IPS DF 19.7 (cell line): ENCODE measurements at places on chromosomes 6 and 20.

- DNase-seq, result no peak
These were observed 89.1 kb upstream of the PHACTR3 start for GRCh38 chr20:59515013-59515905.

DNA sequence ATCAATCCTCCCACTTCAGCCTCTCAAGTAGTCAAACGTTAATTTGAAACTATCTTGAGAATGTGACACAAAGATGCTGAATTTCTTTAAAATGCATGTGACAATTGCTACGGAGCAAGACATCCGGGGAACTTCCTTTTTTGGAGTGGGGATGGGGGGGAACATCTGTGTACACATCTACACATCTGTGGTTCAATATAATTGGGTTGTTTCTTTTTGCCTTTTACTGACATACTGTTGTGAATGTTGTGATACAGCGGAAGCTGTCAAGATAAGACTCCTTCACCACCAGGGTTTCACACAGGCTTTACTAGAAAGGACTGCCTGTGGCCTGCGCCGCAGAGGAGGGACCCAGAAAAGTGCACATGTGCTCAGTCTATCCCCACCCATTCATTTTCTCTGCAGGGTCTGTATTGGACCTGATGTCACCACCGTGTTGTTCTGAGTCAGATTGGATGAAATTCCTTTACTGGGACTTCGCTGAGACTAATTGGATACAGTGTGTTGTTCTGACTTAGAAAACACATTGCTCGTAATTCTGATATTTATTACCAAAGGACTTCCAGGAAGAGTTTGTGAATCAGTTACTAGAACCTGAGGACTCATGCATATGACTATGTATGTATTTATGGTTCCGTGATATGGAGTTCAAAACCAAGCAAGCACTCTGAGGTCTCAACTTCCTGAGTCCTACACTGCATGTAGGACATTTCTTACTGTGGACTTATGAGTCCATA is 98.7 kb upstream of the SGK1 start:
- no peak for DNase-seq

DNA sequence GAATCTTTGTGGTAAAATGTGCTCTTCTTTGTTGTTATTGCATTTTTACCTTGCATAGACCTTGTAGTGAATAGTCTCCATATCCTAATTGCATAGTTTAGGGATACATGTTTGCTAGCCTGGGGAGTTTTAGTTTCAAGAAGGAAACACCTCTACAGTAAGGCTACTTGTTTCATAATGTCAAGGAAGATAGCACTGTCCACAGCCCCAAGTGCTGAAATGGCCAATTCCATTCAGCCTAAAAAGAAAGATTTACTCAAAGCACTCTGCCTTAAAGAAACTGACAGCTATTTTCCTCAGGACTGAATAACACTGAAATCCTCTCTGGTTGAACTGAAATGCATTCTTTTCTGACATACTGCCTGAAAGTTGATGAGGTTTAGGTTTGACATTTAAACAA is 2.6 kb downstream of the HCRTR2 start:
- DNase-seq, result no peak

- no peak for DNase-seq
These were observed 54.8 kb downstream of the PLG start for GRCh38 chr6:160756871-160757270.

GRCh38 chr20:48015141-48015910 is 230.0 kb upstream of the SULF2 start:
- no peak for DNase-seq

GRCh38 chr6:69129046-69129445 is 494.0 kb downstream of the ADGRB3 start:
- no peak for DNase-seq

DNA sequence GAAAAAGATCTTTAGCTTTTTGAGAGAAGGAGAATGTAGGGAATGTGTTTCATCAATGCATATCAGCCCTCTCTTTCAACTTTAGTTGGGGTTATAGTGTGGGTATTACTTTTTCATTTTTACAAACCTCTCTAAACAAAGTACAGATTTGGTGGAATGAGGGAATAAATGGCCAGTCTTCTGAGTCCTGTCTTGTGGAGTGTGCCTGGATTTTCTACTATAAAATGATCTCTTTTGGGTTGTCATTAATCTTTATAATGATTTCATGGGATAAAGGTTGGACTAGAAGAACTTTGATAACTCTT is 209.3 kb downstream of the RNF144B start:
- no peak for DNase-seq

DNA sequence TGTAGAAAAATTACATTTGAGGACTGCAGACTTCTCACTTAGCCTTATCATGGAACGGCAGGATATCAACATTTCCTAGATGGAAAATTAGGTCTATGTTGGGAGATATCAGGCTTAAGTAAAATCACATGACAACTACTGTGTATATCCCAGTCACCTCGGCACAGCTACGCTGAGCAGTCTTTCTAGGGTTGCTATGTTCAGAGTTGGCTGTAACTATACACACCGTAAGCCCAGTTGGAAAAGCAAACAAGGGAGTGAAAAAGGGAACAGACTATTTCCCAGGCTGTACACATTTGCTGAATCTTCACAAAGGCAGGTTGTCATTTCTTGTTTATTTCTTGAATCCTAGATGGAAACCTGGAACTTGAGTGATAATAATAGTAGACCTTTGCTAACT is 80.7 kb upstream of the PTPRK start:
- no peak for DNase-seq

DNA sequence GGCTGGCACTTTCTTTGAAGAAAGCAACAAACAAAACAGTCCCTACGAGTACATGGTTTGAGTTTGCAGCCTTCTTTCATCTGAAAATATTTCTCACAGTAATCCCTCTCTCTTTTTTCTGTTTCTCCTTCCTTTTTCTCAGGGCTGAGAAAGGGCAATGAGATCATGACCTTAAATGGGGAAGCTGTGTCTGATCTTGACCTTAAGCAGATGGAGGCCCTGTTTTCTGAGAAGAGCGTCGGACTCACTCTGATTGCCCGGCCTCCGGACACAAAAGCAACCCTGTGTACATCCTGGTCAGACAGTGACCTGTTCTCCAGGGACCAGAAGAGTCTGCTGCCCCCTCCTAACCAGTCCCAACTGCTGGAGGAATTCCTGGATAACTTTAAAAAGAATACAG is 80.7 kb upstream of the CLDN20 start:
- no peak for DNase-seq

- no peak for DNase-seq
These were observed 14.4 kb downstream of the MKKS start for GRCh38 chr20:10419550-10420133.

- DNase-seq, result no peak
These were observed 867 bp downstream of the EBF4 start for GRCh38 chr20:2693286-2694007.

DNA sequence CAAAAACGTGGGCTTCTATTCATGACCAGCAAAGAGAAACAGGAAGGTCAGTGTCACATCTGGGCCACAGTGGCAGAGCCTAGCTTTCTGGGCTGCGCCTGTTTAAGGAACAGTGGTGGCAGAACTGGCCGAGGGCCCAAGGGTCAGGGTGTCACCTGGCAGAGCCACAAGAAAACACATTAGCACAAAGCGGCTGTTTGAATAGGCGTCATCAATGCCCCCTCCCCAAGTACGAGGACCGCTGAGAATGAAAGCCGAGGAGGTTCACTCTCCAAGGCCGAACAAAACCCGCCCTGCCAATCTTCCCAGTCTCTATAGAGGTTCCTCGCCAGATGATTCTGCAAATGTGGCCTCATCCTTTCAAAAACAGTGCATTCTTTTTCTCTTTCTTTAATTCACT is 125.2 kb upstream of the TRAF3IP2 start:
- DNase-seq, result no peak

DNA sequence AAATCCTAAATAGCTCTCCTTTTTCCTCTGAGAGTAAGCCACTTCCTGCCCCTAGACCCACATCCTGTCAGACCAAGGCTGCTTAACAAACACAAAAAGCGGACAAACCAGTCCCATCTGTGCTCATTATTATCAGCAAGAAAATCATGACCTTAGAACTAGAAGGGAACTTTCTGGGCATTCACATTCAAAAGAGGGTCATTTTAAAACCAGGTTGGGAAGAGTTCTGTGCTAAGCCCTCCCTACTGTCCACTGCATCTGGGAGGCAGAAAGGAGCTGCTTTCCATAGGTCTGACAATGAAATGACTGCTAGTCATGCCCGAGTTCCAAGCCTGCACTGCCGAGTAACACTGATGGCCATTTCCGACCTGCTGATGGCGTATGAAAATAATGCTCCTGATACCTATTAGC is 15.4 kb downstream of the EZR start:
- DNase-seq, result no peak

DNA sequence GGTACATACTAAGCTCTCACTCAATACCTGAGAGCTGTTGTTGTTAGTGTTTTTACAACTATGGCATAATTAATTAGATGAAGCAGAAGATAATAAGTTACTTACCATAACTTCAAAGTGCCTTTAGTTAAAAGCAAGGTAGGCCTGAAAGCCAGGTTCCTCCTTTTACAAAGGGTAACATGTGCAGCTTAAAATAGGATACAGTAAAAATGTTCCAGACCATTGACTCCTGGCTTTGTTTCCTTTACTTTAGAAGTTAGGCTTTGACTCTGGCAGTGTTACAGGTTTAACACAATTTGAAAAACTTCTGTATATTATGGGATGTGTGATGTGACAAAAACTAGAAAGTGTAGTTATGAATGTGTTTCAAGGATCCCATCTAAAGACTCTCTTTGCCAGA is 522.5 kb downstream of the EPM2A start:
- DNase-seq, result no peak

DNA sequence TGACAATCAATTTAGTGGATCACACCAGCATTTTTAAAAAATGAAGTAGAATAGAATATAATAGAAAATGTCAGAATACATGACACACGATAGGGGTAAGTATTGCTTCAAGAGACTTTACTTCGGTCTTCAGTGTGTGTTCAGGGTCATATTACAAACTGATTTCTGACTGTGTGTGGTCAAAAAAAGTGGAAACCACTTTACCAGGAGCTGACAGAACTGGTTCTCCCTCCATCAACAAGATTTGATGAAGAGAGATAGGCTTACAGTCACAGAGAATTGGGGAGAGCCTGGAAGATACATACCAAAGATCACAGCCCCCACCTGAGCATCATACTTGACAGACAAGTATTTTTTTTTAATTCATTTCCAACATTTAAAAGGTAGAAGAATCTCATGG is 21.7 kb downstream of the ARMC2 start:
- no peak for DNase-seq

DNA sequence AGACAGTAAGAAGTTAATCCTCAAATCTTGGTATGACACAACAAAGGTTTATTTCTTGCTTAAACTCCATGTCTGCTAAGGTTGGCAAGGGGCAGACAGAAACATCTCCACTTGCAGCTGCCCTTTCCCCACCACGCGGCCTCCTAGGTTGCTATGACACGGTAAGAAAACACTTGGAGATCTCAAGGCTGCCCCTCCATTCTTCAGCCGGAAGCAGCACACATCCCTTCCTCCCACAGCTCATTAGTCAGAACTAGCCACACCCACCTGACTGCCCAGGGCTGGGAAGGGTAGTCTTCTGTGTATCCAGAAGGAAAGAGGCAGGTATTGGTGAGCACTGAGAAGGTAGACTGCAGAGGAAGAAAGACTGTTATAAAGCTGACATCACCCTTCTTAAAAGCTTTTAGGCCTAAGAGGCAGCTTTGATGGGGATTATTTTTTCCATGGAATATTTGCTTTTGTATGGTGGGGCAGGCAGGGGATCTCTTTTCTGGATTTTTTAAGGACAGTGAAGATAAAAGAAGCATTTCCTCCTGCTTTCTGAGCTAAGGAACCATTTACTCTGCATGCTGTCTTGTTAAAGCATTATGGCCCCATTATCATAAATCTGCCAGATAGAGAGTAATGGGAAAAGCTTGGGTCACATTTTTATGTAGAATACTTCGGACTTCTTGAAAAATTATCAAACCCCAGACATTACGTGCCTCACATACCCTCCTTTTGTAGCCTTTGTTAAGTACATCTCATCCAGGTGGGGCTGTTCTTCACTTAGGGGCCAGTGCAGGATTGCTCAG is 41.6 kb downstream of the MRAP2 start:
- peak; percentile 59 for DNase-seq

- no peak for DNase-seq
These were observed at the start of gene CST9 for GRCh38 chr20:23605867-23606651. Gene CST9 (minus strand): TSS chr20:23605917. CDS start chr20:23605864, 53 bp downstream.

- DNase-seq, result no peak
These were observed 106.0 kb downstream of the TMEM242 start for GRCh38 chr6:157217198-157217893.

DNA sequence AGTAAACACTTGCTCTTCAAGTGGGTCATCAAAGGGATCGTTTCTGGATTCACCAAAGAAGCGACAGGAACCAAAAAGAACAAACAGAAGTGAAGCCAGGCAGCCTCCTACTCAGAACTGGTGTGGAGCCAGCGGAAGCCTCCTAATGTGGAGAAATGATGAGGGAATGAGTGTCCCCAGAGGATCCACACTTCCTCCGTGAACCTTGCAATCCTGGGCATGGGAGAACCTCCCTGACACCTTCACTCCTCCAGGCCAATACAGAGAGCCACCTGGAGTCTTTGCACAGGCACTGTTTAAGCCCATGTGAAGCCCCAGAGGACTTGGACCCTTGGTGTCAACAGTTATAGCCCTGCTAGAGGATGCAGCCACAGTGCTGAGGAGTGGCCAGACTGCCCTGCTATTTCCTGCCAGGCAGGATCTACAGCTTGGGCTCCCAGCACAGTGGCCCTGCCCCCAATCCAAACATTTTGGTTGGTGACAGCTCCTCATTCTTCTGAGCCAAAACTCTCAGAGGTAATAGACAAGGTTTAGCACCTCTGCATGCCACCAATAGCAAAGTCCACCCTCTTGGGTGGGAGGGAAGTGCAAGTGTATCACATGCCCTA is 23.2 kb upstream of the SERINC1 start:
- DNase-seq, result no peak

DNA sequence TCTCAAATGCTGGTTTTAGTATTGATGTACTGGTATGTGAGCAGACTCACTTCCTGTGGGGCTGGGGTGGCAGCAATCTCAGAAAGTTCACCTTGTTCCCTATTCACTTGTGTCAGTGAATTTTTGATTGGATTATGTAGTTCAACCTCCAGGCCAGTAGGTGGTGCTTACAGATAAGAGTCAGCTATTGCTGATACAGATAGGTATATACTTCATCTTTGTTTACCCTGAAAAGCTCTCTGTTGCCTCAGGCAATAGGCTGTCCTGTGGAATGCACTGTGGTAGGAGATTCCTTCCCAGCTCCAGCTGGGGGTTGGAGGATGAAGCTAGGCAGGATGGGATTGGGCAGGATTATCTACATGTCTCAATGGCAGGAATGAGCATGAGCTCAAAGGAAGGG is 851.2 kb upstream of the EYS start:
- no peak for DNase-seq

- DNase-seq, result no peak
These were observed 83.5 kb upstream of the BEND3 start for GRCh38 chr6:107198631-107199416.
